ENCODE measurements at places on chromosomes 6 and 20.

- DNase-seq: no peak
Observed at GRCh38 chr6:167244991-167245390, 46.1 kb upstream of the UNC93A start.

DNA sequence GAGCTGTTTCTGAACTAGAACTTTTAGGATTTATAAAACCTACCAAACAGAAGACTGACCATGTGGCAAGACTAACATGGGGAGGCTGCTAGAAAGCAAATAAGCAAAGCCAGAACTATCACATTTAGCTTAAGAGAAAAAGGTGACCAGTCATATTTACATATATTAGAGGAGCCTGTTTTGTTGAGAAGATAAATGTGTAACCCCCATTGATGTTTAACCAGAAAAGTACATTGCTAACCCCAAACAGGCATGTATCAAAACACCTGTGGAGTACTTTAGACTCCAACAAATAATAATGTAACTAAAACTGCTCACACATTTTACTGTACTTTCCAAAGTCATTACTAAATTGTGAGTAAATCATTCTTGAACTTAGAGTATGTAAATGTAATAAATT is 35.0 kb downstream of the AKIRIN2 start:
- no peak for DNase-seq

DNA sequence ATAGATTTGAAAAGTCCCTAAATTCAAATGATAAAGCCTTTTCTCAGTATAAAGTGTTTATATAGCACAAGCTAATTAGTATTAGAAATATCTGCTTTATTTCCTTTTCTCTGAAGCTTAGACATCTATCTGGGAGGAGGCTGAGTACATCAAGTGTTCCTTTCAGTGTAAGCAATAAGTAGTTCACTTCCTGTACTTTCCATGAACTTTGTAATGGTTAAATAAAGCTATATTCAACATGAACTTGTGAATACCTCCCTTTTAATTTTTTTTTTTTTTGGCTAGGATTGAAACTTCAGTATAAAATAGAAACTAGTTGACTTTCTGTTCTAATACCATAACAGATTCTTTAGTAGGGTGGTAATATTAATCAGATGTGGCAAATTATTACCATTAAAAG is 190.9 kb downstream of the CENPW start:
- DNase-seq: no peak

- DNase-seq: no peak
Observed at GRCh38 chr6:124148236-124148957, 344.7 kb downstream of the NKAIN2 start.

DNA sequence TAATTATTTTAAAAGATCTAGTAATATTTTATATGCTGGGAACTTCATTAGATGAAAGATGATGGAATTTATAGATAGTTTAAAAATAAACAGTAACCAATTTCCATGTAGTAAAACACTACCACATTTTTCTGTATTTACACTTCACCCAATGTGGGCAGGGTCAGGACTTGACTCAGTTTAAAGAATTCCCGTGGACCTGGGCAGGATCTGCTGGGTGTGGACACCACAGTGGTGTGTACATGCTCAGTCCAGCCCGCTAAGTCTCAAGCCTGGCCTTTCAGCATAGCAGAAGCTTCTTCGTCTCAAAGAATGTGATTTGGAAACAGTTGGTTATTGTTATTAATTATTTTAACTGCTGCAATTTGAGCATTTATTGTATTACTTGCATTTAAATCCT is 364.2 kb downstream of the SYNE1 start:
- DNase-seq: no peak

DNA sequence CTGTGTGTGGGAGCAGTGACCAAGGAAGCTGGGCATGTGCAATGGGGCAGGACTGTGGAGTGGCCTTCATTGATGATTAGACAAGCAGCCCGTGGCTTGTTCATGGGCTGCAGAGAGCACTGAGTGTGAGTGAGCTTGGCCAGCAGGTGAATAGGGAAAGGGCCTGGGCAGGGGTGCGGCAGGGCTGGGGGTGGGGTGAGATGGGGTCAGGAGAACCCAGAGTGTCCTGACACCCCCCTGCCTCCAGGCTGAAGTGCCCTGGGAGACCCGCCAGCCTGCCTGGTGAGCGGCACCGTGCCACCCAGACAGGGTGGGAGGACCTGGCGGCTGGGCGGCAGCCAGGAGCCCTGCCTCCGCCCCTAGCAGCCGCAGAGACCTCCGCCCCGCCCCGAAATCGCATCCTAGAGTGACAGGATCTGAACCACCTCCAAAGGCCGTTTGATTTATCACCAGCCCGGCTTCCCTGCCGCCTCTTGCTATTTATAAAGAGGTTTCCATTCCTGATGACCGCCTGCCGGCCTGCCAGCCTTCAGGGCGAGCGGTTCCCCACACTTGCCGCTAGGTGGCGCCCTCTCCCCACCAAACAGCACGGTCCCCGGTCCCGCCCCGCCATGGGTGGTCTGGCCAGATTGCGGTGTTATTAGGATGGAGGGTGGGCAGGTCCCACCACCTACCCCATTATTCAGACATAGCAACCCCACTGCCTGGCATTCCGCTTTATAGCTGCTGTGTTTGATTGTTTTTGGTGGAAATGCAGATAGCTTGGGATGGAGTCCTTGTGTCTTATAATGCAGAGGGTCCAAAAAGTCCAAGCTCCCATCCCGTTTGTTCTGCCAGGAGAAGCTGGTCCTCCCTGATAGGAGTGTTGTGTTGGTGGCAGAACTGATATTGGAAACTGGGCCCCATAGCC is 3.5 kb downstream of the MYLK2 start:
- no peak for DNase-seq

GRCh38 chr20:62010551-62011402 is 54.9 kb downstream of the TAF4 start:
- peak; percentile 11 for DNase-seq

- DNase-seq: peak; percentile 49
Observed at GRCh38 chr6:140225701-140226436, 851.4 kb upstream of the CITED2 start.

GRCh38 chr6:159981403-159982245 is 12.7 kb downstream of the IGF2R start:
- no peak for DNase-seq

DNA sequence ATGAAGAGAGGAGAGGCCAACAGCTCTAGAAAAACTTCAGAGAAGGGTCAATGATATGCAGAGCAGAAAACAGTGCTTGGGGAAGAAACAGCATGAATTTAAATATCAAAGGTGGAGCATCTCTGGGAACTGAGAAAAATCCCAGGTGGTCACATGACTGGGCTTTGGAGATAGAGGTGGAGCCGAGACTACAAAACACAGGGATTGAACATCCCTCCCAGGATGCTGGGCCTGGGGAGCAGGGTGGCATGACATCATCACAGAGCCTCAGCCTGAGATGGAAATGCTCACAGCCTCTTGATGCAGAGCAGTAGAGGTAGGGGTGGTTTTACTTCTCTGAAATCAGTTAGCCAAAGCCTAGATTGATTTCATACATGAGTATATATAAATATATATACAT is 529.5 kb downstream of the PRKN start:
- DNase-seq: no peak

GRCh38 chr20:20457392-20458126 is 89.7 kb downstream of the INSM1 start:
- DNase-seq: no peak

DNA sequence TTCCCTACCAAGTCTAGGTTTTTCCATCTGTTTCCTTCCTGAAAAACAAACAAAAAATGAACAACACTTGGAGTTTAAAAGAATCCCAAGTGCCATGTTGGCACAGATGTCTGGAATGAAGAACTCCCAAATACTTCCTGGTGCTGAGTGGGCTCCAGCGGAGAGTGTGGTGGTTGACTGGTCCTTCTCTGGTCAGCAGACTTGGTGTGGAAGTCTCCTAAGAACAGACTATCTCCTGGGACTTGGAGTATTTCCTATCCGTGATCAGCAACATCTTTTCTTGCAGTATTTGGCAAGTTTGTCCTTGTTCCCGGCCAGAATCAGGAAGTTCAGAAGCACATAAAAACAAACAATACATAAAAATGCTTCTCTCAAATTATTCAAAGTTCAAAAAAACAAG is 154.1 kb downstream of the MTFR2 start:
- DNase-seq: no peak

DNA sequence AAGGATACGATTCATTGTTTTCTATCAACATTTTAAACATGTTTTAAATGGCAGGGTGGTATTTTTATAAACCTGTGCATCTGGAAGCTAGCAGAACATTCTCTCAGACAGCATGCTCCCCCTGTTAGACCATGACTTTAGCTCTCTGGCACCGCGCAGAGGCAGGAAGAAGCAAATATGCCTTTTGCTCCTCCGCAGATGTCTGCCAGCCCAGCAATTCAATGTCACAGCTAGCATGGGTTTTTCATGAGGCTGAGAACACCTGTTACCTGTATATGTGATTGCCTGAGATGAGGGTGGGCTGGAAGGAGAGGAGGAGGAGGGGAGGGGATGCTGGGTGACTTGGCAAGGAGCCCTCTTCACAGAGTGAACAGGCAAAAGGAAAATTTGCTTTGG is 6.7 kb downstream of the MTCH1 start:
- DNase-seq: peak; percentile 41

GRCh38 chr20:40777653-40778052 is 88.6 kb upstream of the MAFB start:
- no peak for DNase-seq

DNA sequence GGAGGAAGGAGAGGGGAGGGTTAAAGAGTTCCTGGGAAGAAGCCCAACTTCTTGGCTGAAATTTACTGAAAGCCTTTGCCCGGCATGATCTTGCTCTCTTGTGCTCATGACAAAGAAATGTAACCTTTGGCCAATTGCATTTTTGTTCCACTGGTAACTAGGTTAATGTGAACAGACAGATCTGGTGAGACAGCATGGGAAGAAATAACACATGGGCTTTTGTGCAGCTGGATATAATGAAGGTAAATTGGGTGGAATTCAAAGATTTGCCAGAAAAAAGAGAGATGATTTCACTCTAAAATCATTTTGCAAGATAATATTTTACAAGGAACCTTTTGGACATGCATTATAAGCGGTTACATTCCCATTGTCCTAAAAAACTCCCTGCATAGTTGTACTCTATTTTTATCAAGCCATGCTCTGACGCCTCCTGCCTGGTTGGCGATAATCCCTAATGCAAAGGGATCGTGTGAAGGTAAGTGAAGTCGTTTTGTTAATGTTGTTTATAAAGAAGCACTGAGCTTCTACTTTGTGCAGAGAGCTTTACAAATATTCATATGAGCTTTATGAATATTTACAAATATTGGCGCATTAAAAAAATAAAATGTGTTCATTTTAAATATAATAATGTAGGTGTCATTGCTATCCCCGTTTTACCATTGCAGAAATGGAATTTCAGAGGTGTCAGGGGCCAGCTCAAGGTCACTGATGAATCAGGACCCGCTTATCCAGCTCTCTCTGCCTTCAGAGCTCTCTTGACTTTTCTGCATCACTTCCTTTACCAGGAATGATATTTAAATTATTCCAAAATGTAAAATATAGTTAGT is 161.3 kb upstream of the AGPAT4 start:
- peak; percentile 94 for DNase-seq

- DNase-seq: no peak
Observed at GRCh38 chr20:46178891-46179290, 60.8 kb downstream of the CD40 start.

- DNase-seq: no peak
Observed at GRCh38 chr20:4091490-4092479, 76.4 kb upstream of the RNF24 start.

DNA sequence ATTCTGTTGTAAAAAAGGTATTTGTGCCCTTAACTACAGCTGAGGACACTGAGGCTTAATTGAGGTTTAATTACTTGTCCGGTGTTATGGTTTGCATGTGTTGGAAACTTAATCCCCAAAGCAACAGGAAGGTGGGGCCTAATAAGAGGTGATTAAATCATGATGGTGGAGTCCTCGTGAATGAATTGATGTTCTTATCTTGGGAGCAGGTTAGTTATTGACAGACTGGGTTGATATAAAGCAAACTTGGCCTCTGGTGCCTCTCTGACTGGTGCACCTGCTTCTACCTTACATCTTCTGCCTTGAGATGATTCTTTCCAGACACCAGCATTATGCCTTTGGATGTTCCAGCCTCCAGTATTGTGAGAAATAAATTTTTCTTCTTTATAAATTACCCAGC is 306.5 kb upstream of the HS3ST5 start:
- DNase-seq: no peak

DNA sequence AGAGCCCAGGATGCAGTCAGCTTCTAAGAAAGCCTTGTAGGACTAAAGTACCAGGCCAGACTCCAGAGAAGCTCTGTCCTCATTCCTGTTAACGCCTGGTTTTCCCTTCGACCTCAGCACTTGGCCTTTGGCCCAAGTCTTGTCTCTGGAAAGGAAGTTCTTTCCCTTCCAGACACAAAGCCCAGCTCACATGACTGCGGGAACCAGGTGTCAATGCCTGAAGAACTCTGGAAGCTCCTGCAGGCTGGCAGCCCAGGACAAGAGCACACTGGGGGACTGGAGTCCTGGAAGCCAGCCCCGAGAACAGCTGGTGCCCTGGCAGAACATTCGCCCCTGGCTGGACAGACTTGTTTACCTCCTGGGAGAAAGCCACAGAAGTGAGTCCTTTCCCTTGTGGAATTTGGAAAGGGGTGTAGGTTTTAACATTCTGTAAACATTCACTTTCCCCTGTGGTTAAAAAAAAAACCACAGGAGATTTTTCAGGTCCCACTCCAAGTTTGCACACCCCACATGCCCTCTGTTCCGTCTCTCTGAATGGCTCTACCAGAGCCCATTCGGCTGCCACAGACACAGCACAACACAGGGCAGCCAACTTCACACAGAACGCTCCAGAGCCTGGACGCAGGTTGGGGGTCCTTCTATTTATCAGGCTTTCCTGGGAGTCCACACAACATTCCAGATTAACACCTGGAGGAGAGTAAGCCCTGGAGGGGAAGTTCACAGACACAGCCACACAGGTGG is 18.1 kb downstream of the ACSS1 start:
- no peak for DNase-seq

DNA sequence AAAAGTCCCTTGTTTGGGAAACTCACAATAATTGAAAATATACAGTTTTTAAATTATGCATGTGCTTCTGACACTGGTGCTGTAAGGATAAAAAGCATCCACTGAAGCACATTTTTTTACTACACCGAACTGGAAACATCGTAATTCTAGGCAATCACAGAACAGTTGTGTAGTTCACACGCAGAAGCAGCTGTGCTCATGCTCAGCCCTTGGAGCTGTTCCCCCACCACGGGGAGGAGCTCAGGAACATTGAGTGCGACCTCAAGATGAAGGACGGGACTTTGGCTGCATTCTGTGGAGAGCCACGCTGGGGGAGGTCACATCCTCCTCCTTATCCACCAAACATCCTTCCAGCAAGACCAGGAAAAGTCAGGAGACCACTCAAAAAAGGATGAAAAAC is 466.3 kb upstream of the CDH4 start:
- DNase-seq: no peak

GRCh38 chr6:56357616-56358373 is 110.4 kb upstream of the COL21A1 start:
- no peak for DNase-seq

DNA sequence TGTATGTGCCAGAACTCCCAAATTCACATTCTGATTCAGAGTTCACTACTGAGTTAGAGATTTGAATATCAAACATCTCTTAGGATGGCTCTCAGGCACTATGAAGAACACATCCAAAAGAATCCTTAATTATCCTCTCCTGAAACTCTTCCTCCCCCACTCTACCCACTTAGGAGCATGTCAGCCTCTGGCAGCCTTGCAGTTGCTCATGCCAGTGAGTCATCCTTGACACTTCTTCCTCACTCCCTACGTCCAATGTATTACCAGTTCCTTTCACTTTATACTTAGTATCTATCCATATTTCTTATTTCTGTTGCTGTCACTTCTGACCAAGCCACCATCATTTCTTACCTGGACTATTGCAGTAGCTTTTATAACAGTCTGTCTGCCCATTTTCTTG is 192.0 kb upstream of the IMPG1 start:
- no peak for DNase-seq
